ENCODE measurements at places on chromosomes 7 and 10. TPM values are rescaled to one million over a fixed set of nuclear protein-coding genes. Genes with fewer than 3 reads are reported as not detected.

The ATOH7 gene
- total RNA-seq, result 0.12 TPM

GRCh38 chr10:33665501-33665900, 331.0 kb upstream of the NRP1 start:
- DNase-seq, result no peak

- DNase-seq, result no peak
Observed at GRCh38 chr7:148485618-148486017, 104.9 kb upstream of the C7orf33 start.

DNA sequence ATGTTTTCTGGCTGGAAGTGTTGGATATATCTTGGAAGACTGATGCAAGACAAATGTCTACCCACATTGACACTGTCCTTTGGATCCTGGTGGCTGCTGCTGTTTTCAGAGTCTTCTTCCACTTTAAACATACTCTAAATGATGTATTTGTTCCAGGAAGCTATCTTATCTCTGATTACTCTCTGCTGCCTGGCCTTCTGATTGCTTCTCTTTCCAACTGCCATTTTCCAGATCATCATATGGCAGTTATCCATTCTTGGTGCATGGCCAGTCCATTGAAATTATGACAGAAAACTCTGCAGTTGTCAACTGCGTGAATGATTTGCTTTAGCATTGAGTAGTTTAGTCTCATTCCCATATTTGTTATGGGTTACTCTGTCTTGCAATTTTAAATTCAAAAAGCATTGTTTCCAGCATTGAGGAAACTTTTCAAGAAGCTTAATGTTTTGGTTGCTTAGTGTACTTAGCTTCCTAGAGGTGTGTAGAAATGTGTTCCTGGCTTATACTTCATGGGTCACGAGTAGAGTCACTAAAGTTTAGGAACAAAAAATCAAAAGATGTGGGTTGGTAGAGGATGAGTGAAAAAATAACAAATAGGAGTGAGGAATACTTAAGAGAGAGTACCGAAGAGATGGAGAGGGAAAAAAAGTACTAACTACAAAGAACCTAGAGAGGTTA, 268.3 kb upstream of the MTPN start:
- no peak for DNase-seq

- no peak for DNase-seq
Observed at GRCh38 chr10:102451105-102451969, at the start of gene C10orf95. Gene C10orf95, minus strand, starts transcription at chr10:102451543. Its CDS starts 450 bp downstream, at chr10:102451093.

DNA sequence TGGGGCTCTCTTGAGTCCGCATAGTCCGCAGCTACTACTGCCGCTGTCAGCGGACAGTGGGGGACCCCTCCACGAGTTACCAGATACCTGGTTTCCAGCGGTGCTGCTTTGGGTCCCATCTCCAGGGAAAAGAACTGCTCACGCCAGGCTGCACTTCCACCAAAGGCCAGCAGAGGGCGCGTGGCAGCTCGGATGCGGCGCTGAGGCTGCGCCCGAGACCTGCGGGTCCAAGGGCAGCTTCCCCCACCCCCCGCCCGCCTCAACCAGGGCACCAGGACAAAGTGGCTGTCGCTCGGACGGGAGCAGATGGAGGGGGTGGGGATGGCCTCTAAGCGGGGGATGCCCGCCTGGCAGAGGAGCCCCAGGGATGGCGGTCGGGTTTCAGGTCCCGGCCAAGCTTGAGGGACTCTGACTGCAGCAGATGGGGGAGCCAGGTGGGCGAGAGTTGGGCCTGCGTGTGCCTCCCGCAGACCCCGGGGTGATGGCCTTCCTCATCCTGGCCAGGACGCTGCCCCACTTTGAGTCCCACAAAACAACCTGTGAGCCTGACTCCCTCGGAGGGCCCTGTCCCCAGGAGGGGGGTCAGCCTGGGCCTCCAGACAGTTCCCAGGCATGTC, 23.8 kb upstream of the ZNF735 start:
- no peak for DNase-seq

The XRCC2 gene
- total RNA-seq, result 4.2 TPM

DNA sequence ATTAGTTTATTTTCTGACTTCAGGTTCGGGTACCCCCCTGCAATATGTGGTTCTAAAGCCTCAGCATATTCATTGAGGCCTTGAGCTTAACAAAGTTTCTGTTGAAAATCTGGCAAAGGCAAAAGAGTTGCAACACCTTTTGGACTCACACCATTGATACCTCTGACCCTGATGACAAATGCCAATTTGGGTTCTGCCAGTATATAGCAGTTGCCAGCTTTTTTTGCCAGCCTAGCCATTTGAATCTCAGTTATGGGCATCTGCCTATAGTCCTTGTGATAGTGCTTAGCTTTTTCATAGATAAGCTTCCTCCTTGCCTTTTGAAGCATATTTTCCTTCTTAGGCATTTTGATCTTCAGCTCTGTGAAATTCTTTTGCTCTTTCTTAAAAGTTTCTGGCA, 31.9 kb downstream of the LIPJ start:
- DNase-seq, result no peak

The FGFR2 gene
- not detected for total RNA-seq

- DNase-seq, result no peak
Observed at GRCh38 chr7:103398483-103399127, 47.4 kb downstream of the SLC26A5 start.

DNA sequence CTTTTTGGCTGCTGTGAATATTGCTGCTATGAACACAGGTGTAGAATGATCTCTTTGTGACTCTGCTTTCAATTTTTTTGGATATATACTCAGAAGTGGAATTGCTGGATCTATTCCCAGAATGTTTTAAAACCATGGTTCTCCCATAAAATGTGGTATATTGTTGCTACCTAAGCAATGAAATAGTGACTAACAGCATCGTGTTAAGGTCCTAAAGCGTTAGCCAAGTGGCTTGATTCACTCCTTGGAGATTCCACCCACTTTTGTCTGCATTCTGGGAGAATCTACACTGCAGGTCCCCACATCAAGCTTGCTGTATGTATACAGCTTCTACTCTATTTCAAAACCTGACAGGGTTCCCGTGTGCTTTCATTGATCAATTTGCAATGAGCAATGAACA, 105.6 kb downstream of the CDK6 start:
- peak; percentile 66 for DNase-seq

DNA sequence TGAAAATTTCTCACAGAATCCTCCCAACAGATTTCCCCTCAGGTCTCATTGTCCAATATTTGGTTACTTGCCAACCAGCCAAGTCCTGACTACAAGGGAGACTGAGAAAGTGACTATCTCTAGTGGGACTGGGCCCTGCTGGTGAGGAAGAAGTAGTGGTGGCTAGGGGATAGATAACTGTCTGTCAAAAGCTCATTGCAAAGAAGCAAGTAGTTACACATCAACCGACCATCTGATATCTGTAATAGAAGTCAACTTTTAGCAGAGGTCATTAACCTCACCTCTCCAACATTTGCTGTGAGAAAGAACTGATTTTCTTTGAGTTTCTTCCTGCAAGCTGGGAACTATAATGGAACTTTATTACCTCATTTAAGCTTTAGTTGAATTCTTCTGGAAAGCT, 15.2 kb downstream of the STAMBPL1 start:
- DNase-seq, result no peak

GRCh38 chr7:80060218-80060806, 74.3 kb upstream of the GNAI1 start:
- DNase-seq, result peak; percentile 53

DNA sequence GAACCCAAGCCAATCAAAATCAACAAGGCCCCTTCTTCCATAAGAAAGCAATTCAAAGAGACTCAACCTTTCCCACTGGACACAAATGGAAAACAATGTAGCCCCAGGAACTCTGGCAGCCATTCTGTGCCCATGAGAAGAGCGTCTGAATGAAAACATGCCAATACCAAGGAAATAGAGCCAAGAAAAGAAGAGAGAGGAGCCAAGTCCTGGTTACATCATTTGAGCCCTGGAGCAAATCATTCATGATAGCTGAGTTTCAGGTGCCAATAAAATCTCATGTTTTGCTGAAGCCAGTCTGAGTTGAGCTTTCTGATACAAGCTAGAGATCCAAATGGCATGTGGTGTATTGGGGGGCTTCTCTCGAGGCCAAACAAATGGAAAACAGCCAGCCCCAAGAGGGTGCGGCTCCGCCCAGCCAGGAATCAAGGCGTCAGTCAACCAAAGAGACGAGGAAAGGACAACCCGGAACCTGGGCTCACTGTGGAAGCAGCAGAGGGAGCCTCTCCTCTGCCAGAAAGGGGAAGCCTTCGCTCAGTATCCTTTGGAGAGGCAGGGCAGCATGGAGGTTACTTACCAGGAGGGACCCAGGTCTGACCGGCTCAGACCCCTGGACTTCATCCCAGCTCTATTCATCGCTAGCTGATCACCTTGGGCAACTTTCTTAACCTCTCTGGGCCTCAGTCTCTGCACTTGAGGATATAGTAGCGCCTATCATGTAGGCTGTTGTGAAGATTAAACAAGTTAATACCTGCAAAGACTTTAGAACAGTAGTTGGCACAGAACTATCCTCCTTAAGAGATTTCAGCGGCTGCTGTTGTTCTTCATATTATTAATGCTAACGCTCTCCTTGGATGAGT, 61.8 kb downstream of the OAT start:
- no peak for DNase-seq

The A1CF gene
- not detected for total RNA-seq

DNA sequence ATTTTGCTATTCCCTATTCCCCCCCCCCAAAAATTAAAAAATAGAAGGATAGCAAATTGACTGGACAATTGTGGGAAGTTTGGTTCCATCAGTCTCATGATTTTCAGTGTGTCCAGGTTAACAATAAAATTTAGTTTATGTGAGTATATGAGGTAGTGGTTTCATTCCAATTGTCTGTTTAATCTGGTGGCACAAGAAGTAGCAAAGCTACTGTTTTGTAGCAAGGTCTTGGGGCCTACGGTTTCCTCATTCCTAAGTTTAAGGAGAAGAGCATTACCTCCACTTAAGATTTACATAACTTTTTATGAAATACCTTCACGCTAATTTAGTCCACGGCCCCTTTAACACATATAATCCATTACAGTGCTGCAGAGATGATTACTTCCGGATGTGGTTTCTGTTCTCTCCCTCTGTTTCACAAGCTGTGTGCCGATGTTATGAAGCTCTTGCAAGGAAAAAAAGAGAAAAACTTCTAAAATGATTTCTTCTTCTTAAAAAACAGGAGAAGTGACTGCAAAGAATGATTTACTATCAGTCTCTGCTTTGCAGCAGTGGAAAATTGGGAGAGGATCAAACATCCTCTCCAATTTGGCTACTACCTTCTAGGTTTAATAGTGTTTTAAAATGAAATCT, 32.7 kb upstream of the NPVF start:
- peak; percentile 6 for DNase-seq

GRCh38 chr10:77151408-77151807, 486.2 kb downstream of the KCNMA1 start:
- no peak for DNase-seq

DNA sequence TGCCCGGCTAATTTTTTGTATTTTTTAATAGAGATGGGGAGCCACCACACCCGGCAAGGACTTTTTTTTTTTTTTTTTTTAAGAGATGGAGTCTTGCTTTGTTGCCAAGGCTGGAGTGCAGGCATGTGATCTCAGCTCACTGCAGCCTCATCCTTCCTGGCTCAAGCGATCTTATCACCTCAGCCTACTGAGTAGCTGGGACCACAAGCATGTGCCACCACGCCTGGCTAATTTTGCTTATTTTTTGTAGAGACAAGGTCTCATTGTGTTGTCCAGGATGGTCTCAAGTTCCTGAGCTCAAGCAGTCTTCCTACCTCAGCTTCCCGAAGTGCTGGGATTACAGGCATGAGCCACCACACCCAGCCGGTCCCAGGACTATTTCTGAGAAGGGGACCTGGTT, 9.3 kb upstream of the MCU start:
- peak; percentile 60 for DNase-seq

GRCh38 chr7:110835218-110835617, 255.7 kb upstream of the LRRN3 start:
- no peak for DNase-seq

GRCh38 chr10:116210588-116211346, 62.2 kb downstream of the GFRA1 start:
- no peak for DNase-seq

DNA sequence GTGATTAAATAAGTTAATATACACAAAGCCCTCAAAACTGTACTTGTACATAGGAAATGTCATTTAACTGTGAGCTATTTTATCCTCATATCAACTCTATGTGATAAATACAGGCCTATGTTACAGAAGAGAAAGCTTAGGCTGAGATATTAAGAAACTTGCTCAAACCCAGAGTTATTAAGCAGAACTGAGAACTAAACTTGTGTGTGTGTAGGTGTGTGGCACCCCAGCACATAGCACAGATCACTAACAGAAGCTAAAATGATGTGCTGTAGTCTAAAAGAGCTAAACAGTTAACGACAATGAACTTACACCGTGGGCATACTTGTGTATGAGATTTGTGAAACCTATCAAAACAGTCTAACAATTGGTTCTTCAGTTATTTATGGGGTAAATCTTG, 34.5 kb downstream of the MTPN start:
- DNase-seq, result no peak

- no peak for DNase-seq
Observed at GRCh38 chr10:3265088-3265487, 92.5 kb upstream of the PITRM1 start.

GRCh38 chr7:157405501-157405900, 68.7 kb downstream of the DNAJB6 start:
- DNase-seq, result no peak

The GRID2IP gene
- total RNA-seq, result not detected

The SUN1 gene
- total RNA-seq, result 59.2 TPM

- DNase-seq, result no peak
Observed at GRCh38 chr10:124680675-124681074, 63.5 kb downstream of the FAM53B start.

The CALML5 gene
- total RNA-seq, result not detected

DNA sequence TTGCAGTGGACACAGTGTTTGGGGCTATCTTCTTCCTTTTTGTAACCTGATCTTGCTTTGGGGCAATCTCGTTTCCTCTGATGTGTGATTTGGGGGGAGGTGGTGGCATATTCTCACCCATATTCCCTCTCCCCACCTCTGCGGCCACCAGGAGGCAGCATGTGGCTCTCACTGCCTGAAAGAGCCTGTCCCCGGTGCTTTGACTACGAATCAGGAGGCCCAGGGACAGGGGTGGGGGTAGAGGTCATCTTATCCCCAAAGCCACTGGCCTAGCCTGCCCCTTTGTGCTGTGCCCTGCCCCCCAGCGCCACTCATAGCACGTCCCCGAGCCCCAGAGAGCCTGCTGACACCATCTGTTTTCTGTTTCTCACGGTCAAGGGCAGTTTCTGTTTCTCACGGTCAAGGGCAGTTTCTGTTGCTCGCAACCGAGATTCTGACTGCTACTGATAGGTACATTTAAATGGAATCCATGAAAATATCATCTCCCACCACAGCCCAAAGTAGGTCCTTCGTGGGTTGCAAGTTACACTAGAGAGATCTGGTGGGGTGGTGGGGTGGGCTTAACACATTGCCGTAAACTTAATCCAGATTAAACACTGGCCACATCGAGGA, 28.2 kb downstream of the PHYH start:
- DNase-seq, result no peak

DNA sequence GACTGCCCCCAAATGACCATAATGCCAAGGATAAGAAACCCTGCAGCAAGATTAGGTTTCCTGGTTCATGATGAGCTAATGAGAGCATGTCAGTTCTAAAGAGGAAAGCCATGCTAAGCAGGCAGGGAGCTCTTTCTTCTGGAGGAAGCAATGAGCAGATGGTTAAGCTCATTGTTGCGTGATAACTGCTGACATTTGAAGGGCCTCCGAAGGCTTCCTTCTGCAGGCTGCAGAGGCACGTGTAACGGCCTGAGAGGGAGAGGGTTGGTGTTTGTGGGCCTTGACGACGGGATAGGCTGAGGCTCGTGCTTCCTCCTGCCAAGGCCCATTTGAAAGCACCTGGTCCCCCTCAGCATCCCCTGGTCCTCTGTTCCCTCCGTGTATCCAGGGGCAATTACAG, 63.5 kb upstream of the BTBD16 start:
- DNase-seq, result no peak

GRCh38 chr7:31129067-31129466, 77.0 kb downstream of the ADCYAP1R1 start:
- no peak for DNase-seq
